ENCODE measurements at places on chromosomes 2 and 18. TPM values are rescaled to one million over a fixed set of nuclear protein-coding genes. Genes with fewer than 3 reads are reported as not detected.

The NT5C1B gene
- total RNA-seq: not detected

The CPSF3 gene
- total RNA-seq: 43.8 TPM

The SPC25 gene
- total RNA-seq: 1.1 TPM

The KYNU gene
- total RNA-seq: 1.6 TPM

The ABCB11 gene
- total RNA-seq: under 0.01 TPM

The MYO3B gene
- 0.16 TPM for total RNA-seq

The SERPINB10 gene
- not detected for total RNA-seq

The DSG1 gene
- not detected for total RNA-seq
